ENCODE measurements at places on chromosomes 6 and 20. TPM values are rescaled to one million over a fixed set of nuclear protein-coding genes. Genes with fewer than 3 reads are reported as not detected.

POLR1C gene
- total RNA-seq = 21.1 TPM

CST4 gene
- total RNA-seq = not detected

POLR1H gene
- total RNA-seq = 38.3 TPM

GRCh38 chr20:39916236-39916765 lies 772.7 kb downstream of the MAFB start:
- no peak for DNase-seq

DNA sequence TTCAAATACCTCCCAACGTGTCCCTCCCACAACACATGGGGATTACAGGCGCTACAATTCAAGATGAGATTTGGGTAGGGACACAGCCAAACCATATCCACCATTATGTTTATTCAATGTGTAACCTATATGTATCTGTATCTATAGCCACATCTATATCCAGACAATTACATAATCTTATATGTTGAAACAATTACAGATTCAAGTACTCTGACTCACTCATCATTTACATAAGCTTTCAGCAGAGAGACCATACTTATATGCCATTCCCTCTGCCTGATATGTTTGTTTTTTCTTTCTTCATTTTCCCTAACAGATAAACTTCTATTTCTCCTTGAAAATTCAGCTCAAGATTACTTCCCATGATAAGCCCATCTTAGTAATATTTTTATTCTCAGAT lies 163.6 kb downstream of the LAMA2 start:
- no peak for DNase-seq

DNA sequence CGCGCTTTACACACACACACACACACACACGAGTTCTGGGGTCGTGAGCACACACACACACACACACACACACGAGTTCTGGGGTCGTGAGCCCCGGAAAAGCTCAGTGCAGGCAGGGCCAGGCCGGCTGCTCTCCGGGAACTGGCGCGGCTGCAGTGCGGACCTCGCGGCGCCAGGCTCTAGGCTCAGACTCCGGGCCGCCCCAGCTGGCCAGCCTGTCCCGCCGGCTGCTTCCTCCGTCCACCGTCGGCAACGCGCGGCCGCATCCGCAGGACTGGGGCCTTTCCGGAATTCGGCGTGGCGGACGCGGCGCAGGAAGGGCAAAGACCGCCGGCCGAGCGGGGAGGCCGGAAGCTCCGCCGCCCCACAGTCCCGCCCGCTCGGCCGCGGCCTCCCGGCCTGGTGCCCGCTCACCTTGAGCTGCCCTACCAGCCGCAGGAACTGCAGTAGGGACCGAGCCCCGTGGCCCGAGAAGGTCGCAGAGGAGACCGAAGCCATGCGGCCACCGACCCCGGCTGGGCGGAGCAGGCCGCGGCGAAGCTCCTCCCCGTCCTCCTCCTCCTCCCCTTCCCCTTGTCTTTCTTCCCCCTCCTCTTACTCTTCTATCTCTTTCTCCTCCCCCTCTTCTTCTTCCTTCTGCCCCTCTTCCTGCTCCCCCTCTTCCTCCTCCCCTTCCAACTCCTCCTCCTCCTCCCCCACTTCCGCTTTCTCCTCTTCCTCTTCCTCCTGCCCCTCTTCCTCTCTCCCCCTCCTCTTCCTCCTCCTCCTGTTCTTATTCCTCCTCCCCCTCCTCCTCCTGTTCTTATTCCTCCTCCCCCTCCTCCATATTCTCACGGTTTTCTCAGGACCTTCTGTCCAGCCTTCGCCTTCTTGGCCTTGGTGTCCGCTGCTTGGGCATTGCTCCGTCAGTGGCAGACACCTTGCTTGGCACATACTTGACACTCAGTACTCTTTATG lies at the start of gene HDDC2:
Gene HDDC2 (minus strand): TSS at position 533 of the 957 bp plus-strand sequence. CDS start 35 bp downstream, at position 498.
- peak; percentile 87 for DNase-seq

GRCh38 chr6:140966676-140967075 lies 1166.0 kb upstream of the GJE1 start:
- no peak for DNase-seq
